ENCODE measurements at places on chromosomes 5 and 9.

DNA sequence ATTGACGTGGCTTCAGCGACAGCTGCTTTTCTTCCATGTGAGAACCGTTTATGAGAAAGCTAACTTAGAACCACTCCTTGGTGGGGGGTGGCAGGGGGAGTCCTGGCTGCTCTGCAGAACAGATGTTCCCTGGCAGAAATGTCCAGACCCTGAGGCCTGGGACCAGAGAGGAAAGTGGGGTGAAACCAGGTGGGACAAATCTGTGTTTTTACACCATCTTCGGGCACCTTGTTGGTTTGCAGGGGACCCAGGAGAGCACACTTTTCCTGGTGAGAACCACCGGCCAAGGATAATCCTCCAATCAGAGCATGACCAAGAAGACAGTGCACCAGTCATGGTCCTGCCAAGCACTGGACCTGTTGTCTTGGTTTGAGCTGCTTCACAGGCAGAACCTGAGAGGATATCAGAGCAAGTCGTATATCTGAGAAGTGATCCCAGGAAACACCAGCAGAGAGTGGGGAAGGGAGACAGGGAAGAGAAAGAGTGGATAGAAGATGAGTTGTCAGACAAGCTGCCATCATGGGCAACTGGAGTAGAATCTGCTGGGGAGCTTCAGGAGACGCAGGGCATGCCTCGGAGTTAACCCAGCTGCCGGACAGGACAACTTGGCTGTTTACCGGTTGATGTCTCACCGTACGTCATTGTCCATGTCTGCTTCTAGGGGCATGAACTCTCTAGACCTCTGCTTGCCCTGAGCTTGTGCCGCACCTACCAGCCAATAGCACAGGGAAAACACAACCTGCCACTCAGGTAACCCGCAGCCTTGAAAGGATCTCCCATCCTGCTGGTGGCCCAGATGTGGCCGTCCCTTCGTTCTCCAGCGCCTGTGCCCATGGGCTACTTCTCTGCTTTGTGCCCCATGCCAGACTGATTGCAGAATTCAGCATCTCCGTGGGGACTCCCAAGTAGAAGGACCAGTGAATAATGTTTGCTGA is 178.4 kb upstream of the MVB12B start:
- DNase-seq: no peak

DNA sequence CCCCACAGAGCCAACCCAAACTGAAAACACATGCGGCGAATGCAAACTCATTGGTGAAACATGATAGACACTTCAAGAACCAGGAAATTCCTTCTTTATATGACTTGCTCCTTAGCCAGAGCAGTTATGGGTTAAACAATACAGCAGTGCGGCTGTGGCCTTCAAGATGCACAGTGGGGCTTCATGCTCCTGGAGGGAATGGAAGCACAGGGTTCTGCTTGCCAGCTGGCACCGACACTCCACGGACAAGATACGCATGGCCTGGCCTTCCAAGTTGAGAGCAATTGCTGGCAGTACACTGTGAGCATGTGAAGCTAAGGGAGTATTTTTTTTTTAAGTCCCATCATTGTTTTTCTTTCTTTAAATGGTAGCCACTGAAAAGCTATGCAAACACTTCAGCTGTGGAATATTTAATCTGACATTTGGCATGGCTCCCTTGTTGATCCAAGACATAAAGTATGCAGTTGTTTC is 451.6 kb upstream of the CD180 start:
- DNase-seq: peak; percentile 12

DNA sequence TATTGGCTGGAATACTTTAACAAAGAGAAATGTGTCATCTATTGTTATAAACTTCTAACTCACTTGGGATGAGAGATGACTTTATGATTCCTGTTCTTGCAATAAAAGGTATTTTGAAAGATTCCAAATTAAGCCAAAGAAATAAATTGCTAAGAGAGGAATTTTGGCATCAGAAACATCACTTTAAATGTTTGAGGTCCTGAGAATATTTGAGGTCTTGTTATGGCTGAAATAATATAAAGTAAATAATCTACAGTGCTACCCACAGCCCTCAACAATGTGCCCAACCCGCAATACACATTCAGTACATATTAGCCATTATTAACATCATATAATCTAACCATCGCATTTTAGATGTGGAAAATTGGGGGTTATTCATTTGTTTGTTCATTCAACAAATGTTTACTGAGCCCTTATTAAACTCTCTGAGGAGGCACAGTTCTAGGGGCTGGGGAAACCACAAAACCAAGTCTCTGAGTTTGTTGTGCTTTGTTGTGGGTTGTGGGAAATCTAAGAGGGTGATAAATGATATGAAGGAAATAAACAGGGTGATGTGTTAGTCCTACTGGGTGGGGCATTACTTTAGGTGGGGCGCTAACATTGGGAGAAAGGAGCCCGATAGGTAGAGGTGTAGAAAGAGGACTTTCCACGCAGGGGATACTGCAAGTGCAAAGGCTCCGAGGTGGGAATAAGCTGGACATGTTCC is 135.2 kb upstream of the CLINT1 start:
- no peak for DNase-seq

- no peak for DNase-seq
Measured at GRCh38 chr5:125595095-125595494, 828.1 kb upstream of the GRAMD2B start.

DNA sequence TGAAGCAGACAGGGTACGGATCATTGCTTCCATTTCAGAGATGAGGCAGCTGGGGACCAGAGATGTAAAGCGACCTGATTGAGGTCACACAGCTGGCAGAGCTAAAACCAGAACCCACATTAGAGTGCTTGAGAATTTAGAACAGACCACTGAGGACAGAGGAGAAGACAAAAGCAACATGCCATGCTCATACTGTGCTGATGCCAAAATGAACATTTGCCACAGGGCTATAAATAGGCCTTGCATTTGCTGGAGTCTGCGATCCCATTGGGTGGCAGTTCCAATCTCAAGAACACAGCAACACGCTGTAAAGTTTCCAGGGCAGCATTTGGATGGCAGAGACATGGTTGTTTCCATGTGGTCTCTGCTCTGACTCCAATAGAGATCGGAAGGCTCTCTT is 222.4 kb upstream of the TBC1D2 start:
- no peak for DNase-seq

GRCh38 chr5:133363807-133364587 is 248.3 kb downstream of the FSTL4 start:
- no peak for DNase-seq

DNA sequence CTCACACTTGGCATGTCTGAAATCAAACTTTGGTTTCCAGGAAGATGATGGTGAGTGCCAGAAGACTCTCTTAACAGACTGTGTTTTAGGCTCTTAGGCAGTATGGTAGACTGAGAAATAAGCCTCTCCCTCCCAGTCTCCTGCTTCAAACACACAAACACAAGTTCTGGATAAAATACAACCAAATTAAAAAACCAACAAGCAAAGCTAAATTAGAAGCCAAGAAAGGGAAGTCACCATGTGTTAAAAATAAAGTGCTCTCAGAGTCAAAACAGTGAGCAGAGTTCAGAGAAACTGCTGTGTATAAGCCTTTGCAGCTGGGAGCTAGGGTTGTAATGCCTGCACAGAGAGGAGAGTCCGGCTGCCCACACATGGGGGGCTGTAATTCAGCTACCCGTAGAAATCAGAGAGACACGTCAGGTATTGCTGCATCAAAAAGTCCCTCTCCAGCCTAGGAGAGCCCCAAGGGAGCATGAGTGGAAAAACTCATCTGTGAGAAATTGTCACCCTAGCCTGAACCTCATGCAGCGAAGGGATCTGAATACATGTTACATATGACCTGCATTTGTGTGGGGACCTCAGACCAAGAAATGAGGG is 62.6 kb downstream of the ANGPTL2 start:
- no peak for DNase-seq

DNA sequence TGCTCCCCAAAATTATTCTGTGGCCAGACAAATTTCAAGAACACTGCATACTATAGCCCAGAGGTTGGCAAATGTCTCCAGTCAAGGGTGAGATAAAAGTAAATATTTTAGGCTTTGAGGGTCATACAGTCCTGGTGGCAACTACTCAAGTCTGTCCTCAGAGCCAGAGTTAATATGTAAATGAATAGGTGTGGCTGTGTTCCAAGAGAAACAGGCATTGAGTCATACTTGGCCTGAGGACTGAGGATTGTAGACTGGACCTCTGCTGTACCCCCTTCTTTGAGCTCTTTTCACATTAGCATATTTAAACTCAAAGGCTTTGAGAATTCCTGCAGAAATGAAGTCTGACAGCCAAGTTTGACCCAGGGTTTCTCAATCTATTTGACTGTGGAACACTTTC is 129.2 kb upstream of the PTCH1 start:
- DNase-seq: no peak

- peak; percentile 17 for DNase-seq
Measured at GRCh38 chr9:36136272-36136893, at the start of gene GLIPR2. Gene GLIPR2 (plus strand): TSS chr9:36136733. CDS start chr9:36136779, 46 bp downstream.

- DNase-seq: no peak
Measured at GRCh38 chr5:97182571-97183099, 412 bp downstream of the RIOK2 start.

DNA sequence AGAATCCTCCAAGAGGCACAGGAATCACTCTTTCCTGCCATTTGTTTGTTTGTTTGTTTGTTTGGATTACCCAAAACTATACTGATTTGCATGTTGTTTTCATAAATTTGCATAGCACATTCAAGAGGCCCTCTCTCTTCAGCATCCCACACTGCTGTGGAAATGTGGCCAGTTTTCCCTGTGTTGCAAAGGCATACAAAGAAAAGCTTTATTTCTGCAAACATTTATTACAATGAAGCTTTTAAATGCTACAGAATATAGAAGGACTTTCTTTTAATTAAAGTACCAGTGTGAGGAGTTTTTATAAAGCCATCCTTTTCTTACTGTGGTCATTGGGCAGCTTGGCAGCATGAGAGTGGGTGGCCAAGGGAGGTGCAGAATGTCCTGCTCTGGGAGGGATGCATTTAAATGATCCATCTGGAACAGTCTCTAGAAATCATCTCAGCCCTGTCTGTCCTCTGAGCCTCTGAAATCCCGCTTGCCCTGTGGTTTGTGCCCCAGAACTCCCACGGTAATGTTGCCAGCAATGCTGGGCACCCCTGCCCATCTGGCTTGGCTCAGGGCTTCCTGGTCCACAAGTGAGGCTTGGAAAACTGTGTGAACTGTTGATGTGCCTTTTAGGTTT is 356.8 kb upstream of the KIF2A start:
- no peak for DNase-seq

GRCh38 chr9:136403538-136403914 is 3.6 kb upstream of the SNAPC4 start:
- DNase-seq: no peak

DNA sequence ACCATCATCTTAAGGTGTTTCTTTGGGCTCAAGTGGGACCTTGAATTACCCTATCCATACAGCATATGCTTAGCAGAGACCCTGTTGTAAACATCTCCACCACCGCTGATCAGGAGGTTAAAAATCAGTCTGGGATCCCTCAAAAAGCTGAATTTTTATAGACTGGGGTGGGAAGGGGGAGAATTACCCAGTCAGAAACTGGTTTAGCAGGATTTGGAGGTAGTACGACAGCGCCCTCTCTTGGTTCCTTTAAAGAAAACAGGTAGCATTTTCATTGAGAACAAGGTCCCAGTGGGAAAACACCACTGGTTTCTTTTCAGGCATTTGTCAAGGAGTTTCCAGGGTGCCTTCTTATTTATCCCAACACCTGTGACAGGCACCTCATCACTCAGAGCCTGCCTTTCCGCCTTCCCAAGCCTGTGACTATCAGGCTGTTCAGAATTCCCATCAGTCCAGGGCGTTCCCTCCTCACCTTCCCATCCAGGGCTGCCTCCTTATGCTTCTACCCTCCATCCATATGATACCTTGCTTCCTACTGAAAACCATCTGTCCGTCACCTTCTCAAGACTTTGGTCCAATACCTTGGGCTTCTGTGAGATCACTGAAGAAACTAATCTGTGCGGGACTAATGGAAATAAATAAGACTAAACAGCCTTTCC is 203.8 kb upstream of the RAI14 start:
- DNase-seq: peak; percentile 95

- no peak for DNase-seq
Measured at GRCh38 chr9:16982780-16983310, 112.4 kb upstream of the BNC2 start.

DNA sequence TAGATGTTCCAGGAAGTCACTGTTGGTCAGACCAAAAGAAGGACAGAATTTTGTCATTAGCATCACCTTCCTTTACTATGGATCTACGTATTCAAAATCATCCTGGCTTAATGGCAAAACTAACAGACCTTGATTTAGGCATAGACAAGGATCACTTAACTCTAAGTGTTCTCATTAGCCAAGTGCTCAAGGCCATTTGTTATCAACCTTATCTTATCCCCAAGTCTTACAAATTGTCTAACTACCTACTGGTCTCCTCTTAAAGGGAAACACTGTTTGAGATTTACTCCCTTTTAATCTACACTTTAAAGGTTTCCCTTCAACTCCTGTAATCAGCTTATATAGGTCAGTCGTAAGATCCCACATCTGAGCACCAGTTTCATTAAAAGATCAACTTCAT is 1197.5 kb upstream of the C9orf72 start:
- no peak for DNase-seq

- no peak for DNase-seq
Measured at GRCh38 chr9:120338340-120338739, 241.6 kb downstream of the CDK5RAP2 start.

DNA sequence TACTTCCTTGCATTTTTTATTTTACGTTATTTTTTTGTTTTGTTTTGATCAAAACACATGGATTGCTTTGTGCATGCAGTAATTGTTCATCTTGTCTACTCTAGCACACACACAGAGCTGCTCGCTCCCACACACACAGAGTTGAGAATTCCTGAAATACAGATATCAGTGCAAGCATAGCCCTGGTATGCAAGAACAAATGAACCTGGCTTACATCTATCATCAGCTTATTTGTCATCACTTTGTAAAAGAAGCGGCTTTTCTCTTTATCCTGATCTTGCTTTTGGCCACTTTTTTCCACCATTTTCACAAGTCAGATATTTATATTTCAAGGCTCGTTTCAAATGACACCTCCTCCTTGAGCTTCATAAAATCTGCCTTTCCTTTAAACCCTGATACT is 1435.7 kb downstream of the MAT2B start:
- DNase-seq: no peak

DNA sequence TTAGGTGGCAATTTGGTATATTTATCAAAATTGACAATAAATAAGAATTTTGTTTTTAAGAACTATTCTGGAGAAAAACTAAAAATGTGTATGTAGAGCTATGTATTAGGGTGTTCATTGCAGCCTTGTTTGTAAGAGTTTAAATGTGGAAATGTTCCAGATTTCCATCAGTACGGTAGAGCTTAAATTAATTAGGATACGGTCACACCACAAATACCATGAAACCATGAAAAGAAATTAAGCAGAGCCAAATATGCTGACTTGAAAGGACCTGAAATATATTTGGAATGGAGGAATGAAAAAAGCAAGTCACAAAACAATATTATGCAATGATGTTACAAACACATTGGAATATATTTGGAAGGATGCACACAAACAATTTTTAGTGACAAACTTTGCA is 64.6 kb downstream of the ACTBL2 start:
- DNase-seq: no peak

- peak; percentile 11 for DNase-seq
Measured at GRCh38 chr9:120161776-120162175, 418.2 kb downstream of the CDK5RAP2 start.

- no peak for DNase-seq
Measured at GRCh38 chr5:124278636-124279035, 467.8 kb downstream of the ZNF608 start.
